ENCODE measurements at places on chromosomes 7 and 10.

- no peak for DNase-seq
These were observed 118.0 kb upstream of the PCLO start for GRCh38 chr7:83280671-83281070.

GRCh38 chr10:37520488-37520887 lies 336.9 kb downstream of the ZNF248 start:
- DNase-seq: no peak

DNA sequence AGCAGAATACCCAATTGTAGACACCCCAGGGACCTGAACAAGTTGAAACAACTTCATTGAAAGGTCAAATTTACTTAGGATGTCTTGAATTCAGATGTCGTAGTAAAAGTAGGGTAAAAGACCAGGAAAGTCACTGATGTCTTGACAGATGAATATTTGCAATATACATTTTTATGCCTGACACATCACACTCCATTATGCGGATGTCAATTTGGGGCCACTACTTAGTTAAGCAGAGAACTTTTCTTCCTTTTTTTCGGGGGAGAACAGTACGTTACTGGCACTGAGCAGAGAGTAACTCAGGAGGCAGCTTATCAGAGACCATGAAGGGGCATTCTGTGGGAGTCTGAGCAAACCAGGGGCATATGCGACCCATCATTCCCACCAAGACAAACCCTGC lies 4.9 kb downstream of the ITGA8 start:
- DNase-seq: no peak

DNA sequence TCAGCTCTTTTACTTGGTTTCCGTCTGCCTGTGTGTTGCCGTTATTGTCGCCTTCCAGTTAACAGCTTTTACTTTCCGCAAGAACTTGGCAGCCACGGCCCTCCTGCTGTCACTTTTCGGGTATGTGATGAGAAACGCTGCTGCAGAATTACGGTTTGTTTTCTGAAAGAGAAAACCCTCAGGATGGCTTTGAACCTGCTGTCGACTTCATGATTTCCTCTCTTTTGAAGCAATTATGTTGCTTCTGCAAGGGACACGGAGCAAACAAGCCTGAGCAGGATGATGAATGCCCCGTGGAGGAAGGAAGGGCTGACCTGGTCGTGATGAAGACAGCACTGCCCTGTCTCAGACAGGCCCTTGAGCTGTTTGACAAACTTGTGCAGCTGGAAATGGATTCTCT lies 339.8 kb downstream of the ABCA13 start:
- no peak for DNase-seq

DNA sequence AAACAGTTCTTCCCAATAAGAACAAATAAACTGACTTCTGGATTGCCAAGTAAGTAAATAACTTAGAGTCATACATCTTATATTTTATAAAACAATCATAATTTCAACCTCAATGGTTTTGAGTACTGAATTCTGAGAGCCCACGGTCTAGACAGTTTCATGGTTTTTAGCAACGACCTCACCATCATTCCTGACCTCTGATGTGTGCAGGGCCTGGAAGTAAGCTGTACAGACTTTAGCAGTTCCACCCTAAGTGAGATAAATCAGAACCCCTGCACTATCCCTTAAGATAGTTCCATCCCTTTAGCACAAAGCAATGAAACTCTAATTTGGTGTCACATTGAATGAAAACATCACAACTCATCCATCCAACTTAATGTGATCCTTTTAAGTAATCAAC lies 86.0 kb downstream of the NEBL start:
- DNase-seq: peak; percentile 2

DNA sequence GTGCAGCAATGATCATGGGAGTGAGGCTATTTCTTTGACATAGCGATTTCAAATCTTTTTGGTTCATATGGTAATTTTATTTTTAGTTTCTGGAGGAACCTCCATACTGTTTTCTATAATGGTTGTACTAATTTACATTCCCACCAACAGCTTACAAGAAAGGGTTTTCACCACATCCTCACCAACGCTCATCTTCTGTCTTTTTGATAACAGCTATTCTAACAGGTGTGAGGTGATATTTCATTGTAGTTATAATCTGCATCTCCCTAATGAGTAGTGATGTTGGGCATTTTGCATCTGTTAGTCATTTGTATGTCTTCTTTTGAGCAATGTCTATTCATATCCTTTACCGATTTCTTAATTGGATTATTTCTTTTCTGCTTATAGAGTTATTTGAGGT lies 75.0 kb upstream of the FHIP2A start:
- no peak for DNase-seq

DNA sequence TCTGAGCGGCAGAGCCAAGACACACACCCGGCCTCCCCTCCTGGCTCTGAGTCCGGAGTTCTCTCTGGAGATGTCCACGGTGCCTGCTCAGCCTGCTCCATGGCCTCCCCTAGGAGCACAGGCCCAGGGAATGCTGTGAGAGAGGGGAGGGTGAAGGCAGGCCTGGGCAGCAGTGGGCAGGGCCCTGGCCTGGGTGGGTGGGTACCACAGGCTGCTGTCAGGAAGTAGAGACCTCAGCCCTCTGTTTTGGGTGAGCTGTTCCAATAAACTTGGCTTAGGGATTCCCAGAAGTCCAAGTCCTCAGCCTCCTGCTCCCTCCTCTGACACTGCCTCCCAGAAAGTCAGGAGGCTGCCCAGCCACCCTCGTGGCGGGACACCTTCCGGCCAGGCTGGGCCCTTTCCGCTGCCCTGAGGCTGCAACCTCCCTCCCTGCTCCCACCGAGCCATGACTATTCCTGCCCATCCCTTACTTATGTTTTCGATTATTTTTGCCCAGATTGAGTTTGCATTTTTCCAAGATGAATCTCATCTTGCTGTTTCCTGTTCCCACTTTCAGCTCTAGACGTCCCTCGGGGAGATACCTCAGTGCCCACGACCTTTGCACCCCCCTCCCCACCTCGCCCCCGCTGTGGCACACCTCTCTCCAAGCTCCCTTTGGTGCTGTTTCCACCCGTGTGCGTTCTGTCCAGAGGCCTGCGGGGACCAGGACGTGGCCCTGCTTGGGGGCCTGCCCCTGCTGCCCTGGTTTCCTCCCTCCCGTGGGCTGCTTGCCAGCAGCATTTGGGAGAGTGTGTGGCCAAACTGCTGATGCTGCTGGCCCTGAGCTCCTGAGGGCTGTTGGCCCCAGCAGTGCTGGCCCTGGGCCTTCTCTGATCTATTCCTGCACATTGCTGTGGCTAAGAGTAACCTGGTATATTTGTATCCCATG lies 5.8 kb upstream of the POLM start:
- peak; percentile 93 for DNase-seq

GRCh38 chr10:78533098-78533497 lies 499.4 kb downstream of the RPS24 start:
- DNase-seq: no peak

- peak; percentile 54 for DNase-seq
These were observed 2.8 kb downstream of the MCU start for GRCh38 chr10:72694476-72695369.

DNA sequence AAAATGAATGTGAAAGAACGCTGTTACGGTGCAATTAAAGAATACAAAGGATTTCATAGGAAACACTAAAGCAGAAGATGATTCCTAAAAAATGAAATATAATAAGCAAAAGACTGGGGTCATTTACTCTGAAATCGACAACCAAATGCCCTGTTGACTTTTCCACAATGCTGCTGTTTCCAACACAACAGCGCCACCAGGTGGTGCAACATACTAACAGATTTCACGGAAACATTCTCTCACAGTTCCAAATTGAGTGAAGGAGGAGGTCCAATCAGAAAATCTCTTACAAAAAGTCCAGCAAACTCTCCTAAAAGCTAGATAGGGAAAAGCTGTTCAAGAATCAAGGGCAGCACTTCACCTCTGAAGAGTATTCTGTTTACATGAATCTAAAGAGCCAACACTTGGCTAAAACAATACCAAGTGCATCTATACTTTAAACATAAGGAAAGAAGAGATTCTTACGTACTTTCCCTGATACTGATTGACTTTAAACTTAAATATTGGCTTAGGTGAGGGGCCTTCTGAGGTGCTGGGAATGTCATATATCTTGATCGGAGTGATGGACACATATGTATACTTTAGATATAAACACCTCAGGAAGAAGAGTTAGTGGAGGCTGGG lies 55.9 kb downstream of the UPF2 start:
- DNase-seq: peak; percentile 76

DNA sequence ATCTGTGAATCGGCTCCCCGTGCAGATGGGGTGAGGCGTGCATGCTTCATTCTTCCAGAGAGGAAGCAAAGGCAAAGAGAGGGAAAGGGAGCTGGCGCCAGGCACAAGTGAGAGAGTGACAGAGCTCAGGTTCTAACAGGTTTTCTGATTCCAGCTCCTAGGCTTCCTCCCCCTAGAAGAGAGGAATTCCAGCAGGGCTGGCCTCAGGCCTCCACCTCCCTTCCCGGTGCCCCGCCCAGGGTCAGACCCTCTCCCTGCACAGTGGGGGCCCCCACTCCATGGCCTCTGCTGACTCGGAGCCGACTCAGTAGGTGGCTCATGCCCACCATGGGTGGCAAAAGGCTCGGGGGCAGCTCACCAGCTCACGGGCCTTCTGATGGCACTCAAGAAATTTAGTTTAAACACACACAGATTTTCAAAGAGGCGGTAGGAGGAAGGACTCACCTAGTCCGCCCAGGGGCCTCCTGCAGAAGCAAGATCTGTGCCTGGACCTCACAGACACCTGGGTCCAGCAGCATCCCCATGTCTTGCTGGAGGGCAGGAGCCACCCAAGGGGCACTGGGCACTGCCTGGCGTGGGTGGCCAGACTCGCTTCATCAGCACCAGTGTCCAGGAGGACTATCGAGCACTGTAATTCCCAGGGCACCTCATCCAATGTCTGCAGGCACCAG lies 183.5 kb downstream of the MAD1L1 start:
- DNase-seq: no peak

DNA sequence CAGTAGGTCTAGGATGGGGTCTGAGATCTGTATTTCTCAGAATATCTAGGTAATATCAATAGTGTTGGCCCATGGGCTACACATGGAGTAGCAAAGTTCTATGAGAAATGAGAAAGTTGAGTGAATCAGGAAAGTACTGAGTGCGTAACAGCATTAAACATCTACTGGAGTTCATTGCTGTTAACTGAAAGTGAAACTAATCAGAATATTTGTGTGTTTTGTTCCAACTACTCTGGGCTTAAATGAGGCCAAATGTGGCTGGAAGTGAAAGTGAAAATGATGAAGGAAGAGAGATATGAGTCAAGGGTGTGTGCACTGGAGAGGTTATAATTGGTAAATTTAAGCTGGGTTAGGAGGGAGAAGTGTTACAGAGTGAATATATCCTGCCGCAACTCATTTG lies 46.5 kb downstream of the TMEM106B start:
- peak; percentile 3 for DNase-seq
